ENCODE measurements at places on chromosomes 6 and 20.

GRCh38 chr6:106439459-106439858, 78.9 kb downstream of the CRYBG1 start:
- no peak for DNase-seq

GRCh38 chr6:30130887-30131862, 4.8 kb upstream of the TRIM40 start:
- DNase-seq = no peak

- no peak for DNase-seq
Observed at GRCh38 chr6:44739181-44739580, 351.7 kb downstream of the CDC5L start.

- no peak for DNase-seq
Observed at GRCh38 chr6:165632194-165632593, 30.8 kb downstream of the PDE10A start.

- no peak for DNase-seq
Observed at GRCh38 chr20:42775866-42776265, 413.8 kb downstream of the PTPRT start.

All from BJ (cell line).